ENCODE measurements at places on chromosomes 1 and 21.

GRCh38 chr1:109441069-109441468 lies 14.8 kb upstream of the PSMA5 start:
- no peak for DNase-seq

DNA sequence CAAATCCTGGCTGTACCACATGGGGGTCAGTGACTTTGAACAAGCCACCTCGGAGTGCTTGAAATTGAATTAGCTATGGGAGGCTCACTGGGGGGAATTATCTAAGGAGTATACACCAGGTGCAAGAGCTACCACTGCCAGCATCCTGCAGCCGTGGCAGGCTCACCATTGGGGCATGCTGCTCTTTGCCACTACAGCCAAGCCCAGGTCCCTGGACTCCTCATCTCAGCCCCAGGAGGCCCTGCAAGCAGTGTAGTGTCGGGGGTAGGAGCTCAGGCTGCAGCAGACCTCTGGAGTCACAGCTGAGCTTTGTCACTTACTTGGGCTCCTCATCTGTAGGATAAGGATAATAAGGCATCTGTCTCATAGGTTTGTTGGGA lies 35.3 kb downstream of the ACOT11 start:
- no peak for DNase-seq

DNA sequence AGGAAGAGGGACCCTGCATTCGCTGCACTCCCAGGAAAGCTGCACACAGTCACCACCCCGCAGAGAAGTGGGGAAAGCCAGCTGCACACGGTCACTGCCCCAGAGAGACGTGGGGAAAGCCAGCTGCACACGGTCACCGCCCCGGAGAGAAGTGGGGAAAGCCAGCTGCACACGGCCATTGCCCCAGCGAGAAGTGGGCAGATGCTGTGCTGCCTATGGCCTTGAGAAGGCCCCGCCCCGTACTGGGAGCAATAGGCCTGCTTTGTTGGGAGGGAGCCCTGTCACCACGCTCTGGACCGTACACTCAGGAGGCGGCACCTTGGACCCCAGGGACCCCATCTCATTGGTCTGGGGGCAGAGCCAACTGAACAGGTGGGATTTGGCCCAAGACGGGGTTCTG lies 4.3 kb upstream of the GPR153 start:
- DNase-seq, result no peak

- DNase-seq, result peak; percentile 70
Observed at GRCh38 chr1:171805395-171806115, 24.1 kb downstream of the METTL13 start.

GRCh38 chr21:33380483-33380998 lies 22.7 kb upstream of the IFNGR2 start:
- peak; percentile 96 for DNase-seq

DNA sequence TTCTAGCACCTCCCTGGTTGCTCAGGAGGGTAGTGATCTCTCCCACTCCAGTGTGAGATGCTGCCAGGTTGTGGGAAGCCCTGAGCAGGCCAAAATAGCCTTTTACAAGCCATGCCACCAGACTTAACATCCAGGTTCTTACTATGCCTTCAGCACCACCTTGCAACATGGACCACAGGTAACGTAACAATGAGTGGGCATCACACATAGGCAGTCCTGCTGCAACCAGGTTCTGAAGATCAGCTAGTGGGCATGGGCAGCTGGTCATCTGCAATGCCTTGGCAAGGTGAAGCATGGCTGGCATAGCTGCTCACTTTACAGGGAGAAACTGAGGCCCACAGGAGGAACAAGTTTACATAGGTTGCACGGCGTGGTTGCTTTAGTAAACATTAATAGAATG lies 40.7 kb downstream of the DHCR24 start:
- no peak for DNase-seq

DNA sequence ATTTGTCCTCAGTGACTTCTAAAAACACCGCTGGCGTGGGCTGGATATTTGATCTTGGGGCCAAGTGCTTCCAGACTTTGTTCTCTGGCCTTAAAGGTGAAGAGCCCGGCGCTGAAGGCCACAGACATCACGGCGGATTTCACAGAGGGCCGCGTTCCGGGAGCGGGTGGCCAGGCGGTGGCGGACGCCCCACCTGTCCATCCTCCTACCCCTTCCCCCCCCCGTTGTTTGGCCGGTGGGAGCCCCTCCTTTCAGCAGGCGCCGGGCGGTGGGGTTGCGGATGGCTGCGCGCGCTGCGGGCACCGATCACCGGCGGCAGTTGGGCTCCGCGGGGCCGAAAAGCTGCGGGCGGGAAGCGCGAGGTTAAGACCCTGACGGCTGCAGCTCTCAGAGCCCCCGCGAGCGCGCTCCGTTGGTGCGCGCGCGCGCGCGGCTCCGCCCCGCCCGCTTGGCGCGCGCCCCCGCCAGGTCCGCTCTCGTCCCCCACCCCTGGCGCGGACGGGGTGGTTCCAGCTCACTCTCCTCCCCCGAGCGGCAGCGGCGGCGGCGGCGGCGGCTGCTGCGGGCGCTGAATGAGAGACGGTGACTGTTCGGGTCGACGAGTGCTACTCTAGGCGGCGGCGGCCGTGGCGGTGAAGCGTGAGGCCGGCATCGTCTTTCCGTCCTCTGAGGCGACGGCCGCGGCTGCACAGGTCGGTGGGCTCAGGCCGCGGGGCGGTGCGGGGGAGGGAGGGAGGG lies at the start of gene RALGPS2:
RALGPS2 (plus strand) TSS at position 517 of the 738 bp plus-strand sequence. CDS start 51,521 bp downstream, outside the sequence.
- peak; percentile 88 for DNase-seq

- no peak for DNase-seq
Observed at GRCh38 chr1:231940116-231940515, 313.5 kb downstream of the DISC1 start.

DNA sequence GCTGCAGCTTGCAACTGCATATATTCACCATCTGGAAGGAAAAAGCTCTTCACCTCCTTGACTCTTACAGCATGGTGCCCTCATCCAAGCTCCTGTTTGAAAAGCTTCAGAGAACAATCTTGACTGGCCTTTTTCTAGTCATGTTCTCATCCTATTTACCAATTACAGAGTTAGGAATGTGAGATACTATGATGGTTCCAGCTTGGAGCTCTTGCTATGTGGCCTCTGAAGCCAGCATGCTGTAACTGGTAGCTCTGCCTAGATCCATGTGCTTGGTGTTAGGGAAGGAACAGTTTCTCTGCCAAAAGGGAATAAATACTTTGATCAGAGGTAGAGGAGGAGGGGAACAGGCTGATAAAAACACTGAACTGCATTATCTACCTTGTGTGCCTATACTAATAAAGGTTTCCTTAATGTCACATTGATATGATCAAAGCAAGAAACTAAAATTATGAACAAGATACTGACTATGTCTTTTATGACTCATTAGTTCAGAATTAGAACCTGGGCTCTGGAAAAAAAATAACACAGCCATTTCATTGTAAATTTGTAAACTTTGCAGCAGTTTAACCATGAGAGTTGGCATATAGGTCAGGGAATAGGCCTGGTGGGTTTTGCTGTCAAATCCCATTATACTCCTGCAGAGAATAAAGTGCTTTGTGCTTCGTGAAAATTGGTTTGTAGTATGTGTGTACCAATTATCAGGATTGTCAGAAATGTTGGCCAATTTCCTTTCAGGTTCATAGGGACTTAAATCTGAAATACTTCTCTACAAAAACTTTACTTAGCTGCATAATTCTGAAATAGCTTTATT lies 92.7 kb downstream of the LEPR start:
- DNase-seq, result no peak

DNA sequence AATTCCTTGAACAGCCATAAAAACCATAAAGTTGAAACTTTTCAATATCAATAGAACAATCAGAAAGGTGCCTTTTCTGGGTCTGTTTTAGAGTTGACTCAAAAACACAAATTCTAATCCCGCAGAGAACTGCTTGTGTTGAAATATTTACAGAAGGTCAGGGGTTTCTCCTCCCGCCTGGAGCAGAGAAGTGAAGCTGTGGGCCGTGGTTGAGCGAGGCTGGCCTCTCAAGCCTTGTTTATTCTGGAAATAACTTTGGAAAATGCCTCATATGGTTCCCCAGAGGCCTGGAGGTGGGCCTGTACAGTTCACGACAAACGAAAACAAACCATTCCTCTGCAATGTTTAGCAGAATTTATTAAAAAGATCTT lies 90.8 kb upstream of the ERRFI1 start:
- DNase-seq, result no peak

DNA sequence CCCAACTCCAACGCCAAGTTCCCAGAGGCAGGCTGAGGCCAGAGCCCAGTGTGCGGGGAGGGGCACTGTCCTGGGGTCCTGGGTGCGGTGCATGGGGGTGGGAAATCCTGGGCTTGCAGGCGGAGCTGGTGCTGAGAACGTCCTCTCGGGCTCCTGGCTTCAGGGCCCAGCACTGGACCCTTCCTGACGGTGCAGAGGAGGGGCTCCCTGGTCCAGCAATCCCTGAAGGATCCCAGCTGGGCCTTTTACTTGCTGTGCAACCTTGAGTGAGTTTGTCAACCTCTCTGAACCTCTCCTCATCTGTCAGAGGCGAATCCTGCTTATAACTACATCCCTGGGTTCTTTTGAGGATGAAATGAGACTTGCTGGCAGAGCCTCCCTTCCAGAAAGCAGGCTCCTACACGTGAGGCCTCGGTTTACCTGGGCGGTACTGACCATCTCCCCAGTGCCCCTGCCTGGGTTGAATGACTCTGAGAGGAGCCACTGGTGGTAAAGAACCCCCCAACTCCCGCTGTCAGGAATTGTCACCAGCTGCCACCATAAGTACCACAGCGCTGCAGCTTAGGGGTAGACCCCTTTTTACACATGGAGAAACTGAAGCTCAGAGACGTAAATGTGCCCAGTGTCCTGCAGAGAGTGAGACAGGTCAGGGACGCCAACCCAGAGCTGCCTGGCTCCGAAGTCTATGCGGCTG lies 77.3 kb downstream of the DHRS3 start:
- no peak for DNase-seq

- no peak for DNase-seq
Observed at GRCh38 chr1:97505816-97506215, 415.0 kb downstream of the DPYD start.

DNA sequence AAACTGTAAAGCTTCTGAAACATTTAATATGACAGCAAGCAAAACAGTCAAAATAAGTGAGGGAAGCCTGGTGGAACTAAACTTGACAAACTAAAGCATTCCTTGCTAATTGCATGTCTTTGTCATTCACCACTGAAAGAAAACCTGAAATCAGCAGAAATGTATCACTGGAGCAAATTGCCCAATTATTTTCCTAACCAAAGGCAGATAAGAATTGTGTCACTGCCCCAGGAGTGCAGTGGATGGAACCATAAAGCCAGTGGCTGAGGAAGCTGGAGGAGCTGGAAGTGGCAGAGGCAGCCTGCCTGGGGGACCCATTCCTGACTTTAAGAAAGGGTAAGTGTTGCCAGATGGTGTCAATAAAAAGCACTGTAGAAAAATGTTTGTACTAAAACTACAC lies 2.7 kb upstream of the SLC30A10 start:
- no peak for DNase-seq

DNA sequence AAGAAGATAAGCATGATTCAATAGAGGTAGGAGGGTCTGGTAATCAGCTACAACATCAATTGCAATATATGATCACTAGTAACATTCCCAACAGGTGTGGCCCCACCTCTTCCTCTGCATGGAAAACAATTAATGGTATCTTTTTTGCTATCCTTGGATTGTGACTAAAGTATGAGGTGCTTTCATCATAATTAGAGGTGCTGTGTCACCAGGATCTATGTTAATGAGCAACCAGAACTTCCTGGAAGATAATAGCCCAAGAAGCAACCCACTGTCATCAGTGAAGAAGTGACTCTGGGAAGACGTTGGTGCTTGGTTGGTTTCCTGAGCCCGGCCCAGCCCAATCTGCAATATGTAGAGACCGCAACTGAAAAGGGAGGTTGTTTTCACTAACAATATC lies 167.2 kb downstream of the SETD4 start:
- DNase-seq, result no peak

- no peak for DNase-seq
Observed at GRCh38 chr1:221801773-221802516, 60.1 kb upstream of the DUSP10 start.

- no peak for DNase-seq
Observed at GRCh38 chr1:246479061-246479460, 28.0 kb downstream of the SMYD3 start.

DNA sequence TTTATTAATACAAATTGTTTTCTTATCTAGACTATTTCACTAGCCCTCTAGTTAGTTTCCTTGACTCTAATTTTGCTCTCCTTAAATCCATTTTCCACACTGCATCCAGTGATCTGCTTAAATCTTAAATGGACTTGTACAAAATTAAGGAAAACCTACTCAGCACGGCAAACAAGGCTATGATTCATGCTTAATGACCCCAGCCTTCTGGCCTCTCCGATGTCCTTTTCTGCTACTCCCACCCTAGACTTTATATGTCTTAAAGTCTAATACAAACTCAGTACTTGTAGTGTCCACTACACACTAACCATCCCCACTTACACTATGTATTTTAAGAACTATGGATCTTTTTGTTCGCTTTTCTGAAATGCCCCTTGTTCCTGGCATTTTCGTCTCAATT lies 2.2 kb downstream of the TMED5 start:
- DNase-seq, result no peak

GRCh38 chr1:80047791-80048190 lies 1041.3 kb upstream of the ADGRL4 start:
- DNase-seq, result no peak

DNA sequence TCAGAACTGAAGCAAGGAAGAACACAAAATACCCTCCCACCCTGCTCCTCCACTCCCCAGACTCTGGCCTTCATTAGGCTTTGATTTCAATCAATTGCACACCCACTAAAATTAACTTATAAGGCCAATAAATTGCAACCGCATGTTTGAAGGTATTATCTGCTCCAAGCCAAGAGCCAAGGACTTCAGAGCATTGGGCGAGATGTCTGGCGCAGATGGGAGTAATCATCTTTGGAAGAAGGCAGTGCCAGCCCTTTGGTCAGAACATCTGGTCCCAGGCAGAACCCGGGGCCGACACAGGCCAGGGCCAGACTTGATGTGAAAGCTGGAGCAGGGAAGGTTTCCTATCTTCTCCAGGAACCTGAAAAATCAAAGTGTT lies 60.0 kb downstream of the SLC66A1 start:
- no peak for DNase-seq

GRCh38 chr1:201982082-201982622 lies 296 bp upstream of the RNPEP start:
- DNase-seq, result no peak

DNA sequence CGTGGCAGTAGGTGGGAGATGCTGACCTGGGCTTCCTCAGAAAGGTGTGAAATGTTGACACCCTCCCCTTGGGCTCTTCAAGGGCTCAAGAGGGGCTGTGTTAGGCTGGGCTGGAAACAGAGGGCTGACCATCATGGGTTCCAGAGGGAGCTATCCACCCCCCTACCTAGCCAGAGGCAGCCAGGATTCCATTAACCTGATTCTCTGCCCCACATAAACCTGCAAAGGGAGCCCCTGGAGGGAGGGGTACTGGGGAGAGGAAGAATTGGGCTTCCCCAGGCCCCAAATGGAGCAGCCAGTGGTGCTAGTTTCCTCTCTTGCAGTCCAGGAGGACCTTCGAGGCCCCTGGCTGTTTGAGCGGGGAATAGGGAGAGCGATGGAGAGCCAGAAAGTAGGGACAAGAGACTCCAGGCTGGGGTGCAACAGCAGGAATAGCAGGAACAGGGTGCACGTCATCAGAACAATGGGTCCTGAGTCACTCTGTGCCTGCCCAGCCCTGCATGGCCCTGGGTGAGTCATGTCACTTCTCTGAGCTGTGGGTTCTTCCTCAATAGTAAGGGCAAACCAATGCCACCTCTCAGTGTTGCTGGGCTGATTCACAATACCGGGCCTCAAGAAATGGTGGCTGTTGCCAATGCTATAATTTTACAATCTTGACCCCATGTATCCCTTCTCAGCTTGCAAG lies 121.2 kb downstream of the EPHB2 start:
- DNase-seq, result no peak

- no peak for DNase-seq
Observed at GRCh38 chr1:243549791-243550190, 293.9 kb downstream of the SDCCAG8 start.

GRCh38 chr1:113747376-113747775 lies 11.9 kb downstream of the PHTF1 start:
- DNase-seq, result no peak
